Activated naive CD8-positive, alpha-beta T cell treated with anti-CD3 and anti-CD28 coated beads, Interleukin-2, amount 50 U/mL, for 16 hours (primary cell): ENCODE measurements at places on chromosomes 3 and 15.

GRCh38 chr3:28718074-28718849 is 369.6 kb upstream of the AZI2 start:
- DNase-seq: no peak

- no peak for DNase-seq
These were observed 29.8 kb downstream of the NRG4 start for GRCh38 chr15:75982468-75982867.

DNA sequence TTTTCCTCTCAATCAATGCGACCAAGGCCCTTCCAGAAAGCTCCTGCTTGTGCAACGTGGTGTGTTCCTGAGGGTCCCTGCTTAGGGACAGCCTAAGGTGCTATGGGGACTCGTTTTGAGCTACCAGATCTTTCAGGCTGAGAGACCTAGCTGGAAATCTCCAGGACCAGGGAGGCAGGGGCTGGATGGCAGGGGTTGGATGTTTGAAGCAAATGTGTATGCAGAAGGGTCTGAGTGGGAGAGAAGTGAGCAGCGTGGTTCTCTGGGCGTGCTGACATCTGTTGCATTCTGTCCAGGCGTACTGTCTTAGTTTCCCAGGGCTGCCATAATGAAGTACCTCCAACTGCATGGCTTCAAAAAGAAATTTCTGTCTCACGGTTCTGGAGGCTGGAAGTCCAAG is 31.7 kb upstream of the SLCO2A1 start:
- DNase-seq: no peak

DNA sequence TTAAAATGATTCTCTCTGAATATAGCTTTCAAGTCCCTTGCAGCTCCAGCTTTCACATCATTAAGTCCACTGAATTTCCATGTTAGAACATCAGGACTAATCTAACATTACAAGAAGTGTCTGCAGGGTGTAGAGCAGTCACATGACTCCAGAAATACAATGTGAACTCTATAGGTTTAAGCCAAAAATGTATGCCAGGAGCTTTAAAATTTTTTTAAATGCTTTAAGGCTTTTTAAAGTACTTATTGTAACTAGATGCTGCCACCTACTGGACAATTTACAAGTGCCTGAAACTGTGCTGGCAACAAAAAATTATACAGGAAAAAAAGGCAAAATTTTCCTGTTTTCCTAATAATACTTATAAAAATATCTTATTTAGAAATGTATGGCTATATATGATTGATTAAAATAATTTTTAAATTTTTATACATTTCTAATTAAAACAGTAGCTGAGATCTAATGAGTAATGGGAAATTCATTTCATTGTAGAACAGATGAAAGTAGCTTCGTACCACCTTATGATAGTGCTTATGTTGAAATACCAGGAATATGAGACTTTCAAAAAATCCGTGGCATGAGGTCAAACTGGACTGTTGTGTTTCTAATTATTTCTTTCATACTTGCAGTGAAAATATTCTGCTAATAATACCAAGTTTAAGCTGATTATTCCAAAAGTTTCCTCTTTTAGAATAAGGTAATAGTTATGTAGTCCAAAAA is 25.7 kb downstream of the FSIP1 start:
- DNase-seq: no peak
